ENCODE measurements at places on chromosomes 5 and 9.

DNA sequence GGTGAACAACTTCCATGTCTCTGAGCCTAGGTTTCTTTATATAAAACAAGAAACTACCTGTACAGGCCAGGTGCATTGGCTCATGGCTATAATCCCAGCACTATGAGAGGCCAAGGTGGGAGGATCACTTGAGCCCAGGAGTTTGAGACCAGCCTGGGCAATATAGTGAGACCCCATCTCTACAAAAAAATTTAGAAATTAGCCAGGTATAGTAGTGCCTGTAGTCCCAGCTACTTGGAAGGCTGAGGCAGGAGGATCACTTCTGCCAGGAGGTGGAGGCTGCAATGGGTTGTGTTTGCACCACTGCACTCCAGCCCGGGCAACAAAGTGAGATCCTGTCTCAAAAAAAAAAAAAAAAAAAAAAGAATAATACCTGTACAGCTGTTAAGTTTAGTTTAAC, 11.1 kb downstream of the FAM13B start:
- no peak for DNase-seq

DNA sequence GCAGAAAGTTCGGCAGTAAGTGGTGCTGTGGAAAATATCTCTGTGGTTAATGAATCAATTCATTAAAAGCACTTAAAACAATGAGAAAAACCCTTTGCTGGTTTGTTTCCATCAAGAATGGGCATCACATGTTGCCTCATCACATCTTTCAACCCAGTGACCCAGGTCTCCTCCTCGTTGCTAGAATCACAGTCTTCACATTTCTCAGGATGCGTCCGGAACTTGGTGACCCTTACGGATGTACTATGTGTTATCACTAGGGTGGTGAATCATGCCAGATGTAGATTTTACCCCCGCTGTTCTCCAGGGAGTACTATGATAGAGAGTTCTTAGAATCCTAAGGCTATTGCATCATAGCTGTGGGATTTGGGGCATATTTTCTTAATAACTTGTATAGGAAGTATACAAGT, 217.9 kb upstream of the KLF4 start:
- DNase-seq, result no peak

DNA sequence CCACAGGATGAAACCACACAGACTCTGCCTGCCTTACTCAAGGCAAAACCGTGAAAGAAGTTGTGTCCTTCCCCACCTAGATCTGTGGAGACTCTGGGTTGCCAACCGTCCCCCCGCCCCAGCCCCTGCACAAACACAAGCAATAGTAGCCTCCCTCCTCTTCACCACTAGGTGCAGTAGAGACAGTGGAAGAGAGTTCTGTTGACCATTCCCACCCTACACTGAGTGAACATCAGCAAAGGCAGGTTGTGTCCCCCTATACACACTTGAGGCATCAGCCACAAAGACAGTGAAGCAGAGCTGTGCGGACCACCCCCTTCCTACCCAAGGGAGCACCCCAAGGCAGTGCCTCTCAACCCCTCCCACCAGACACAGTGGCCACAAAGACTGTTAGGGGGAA, 223.7 kb upstream of the NFIL3 start:
- no peak for DNase-seq

DNA sequence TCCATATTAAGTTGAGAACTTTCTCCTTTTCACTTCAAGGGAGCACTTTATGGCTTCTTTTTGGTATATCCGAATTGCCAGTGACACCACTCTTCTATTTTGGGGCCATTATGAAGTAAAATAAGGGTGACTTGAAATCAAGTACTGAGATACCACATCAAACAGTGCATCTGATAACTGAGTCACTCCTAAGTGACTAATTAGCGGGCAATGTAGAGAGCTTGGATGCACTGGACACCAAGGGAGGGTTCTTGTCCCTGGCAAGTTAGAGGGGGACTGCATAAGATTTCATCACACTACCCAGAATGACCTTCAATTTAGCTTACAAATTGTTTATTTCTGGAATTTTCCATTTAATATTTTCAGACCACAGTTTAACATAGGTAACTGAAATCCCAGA, 813.9 kb upstream of the CDH10 start:
- DNase-seq, result no peak

- DNase-seq, result no peak
Measured at GRCh38 chr5:104241046-104241445, 678.5 kb upstream of the NUDT12 start.

DNA sequence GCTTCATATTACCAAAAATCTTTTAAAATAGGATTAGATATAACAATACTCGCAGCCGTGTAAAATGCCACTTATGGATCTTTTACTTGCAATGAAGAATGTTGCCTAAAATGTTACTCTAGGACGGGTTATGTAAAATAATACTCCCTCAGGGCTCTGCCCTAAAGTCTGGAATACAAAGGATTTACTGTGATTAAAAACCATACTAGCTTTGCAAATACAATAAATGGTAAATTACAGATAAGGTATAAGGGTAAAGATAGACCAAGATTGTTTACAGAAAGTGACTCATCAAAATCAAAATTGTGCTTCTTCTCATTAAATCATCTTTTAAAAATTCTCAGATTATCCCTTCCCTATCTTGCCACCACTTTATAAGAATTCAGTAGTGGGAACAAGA, 163.6 kb downstream of the MEF2C start:
- no peak for DNase-seq

DNA sequence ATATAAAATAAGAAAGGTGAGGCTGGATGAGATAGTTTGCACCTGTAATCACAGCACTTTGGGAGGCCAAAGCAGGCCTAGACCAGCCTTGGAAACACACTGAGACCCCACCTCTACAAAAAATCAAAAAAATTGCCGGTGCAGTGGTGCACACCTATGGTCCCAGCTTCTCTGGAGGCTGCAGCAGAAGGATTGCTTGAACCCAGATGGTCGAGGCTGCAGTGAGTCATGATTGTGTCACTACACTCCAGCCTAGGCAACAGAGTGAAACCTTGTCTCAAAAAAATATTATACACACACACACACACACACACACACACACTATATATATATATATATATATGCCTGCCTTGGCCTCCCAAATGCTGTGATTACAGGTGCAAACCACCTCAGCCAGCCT, 1.3 kb downstream of the SLC35D2 start:
- DNase-seq, result no peak

DNA sequence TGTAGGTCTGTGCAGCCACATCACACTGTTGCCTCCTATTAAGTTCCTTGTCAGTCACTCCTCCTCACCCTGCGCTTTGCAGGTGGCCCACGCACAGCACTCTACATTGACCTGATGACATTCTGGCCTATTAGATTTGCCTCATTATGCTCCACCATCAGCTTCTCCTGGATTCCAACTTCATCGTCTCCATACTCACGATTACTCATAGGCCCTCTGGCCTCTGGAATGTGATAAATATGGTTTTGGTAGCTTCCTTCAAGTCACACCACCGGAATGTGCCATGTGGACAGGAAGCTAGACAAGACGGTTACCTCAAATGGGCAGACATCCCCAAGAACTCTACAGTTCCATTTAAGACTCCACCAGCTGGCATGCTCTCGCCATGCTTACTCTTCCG, 158.0 kb upstream of the LHFPL2 start:
- no peak for DNase-seq

GRCh38 chr5:26390608-26391007, 647.8 kb downstream of the CDH9 start:
- no peak for DNase-seq

DNA sequence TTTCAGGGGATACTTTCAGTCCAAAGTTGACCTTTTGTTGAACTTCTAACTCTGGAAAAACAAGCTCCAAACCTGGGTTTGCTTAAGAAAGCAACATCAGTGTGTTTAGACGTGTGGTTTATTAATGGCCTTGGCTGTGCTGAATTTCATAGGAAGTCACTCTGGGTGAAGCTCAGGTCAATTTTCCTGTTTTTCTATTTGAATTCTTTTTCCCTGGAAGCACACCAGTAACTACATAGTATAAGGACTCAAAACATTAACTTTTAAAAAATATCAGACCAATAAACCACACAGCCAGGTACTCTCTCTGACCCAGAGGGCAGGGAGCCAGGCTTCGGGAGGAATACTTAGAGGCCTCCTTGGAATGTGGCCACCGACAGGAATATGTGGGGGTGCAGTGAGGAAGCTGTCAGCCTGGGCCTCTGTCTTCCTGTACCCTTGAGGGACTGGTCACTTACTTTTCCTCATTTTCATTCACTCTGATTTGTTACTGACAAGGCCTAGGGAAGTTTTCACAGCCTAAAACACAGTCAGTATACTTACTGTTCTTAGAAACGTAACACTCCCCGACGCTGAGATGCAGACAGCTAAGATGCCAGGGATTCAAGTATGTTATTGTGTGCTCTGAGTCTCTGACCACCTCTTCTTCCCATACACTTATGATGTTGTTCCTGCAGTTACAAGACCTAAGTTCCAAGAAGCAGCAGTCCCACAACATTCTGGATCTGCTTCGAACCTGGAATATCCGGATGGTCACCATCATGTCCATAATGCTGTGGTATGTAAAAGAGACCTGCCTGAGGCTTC, 18.9 kb downstream of the SLC22A5 start:
- no peak for DNase-seq

DNA sequence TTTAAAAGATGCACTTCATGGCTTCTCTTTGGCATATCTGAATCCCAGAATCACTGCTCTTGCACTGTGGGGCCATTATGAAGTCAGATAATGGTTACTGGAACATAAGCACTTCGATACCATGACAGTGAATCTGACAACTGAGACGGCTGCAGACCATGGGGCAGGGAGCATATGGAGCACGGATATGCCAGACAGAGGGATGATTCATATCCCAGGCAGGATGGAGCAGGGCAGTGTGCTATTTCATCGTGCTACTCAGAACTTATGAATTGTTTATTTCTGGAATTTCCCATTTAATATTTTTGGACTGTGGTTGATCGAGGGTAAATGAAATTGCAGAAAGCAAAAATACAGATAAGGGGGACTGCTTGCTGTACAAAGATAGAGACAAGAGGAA, 145.0 kb downstream of the EGFLAM start:
- DNase-seq, result no peak

DNA sequence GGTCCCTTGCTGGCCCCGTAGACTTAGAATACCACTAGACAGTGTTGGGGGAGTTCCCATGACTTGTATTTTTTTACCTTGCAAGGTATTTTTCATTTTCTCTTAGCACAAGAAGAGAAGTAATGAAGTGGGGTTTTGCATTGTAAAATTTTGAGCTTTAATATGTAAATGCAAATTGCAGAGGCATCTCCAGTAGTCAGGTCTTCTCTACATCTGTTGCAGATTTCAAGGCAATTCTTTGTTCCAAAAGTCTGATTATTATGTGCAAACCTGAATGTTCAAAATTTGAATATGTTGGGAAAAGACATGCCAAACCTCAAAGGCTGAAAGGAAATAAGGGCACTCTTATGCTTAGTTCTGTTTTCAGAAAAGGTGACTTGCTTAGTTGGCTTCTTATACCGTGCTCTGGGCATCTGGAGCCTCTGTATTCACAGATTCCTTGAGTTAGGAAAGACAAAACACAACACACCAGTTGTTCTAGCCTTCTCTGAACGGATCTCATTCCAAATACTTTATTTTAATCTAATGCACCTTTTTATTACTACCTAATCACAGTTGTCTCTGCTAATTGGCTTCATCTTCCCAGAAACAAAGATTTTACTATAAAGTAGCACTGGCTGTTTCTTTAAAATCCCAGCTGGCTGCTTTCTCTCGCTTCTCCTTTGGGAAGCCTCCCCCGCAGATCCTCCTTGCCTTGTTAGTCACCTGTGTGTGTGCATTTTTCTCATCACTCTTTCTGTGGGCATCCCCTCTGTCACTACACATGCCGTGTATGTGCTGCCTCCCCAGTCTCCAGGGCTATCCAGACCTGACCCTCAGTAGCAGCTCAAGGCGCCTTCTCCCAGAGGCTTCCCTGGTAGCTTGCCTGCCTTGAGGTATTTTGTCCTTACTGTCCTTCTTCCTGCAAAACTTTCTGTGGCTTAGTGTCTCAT, 138.2 kb downstream of the TLE4 start:
- DNase-seq, result no peak

DNA sequence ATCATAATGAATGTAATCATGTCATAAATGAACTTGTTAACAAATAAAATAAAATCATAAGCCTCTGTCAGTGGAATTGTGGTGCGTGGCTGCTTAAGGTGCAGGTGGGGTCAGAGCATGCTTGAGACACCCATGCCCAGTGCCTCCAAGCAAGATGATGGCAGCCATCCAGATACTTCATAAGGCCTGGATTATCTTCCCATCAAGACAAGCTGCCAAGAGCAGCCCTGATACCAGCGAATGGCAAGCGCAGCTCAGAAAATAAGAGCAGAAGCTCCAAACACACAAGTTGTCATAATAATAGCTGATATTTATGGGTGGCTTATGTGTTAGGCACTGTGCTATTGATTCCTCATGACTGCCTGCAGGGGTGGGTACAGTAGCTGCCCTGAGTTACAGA, 21.8 kb upstream of the LMX1B start:
- no peak for DNase-seq

DNA sequence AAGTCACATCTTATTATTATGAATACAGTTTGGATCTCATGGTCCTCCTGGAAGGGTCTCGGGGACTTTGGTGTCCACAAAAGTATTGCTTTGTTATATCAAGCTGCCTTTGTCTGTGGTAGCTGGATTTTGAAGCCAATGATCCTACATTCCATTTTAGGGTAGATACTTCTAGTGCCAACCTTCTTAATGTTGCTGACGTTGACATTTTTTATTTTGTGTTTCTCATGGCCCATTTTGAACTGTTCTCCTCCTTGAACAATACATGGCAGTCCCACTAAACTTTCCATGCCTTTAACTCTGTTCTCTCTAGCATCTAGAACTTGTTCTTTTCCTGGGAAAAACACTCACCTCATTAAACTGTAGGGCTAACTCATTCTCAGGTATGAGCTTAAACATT, 425.8 kb downstream of the KCTD16 start:
- DNase-seq, result no peak

- no peak for DNase-seq
Measured at GRCh38 chr5:103186152-103186551, 66.1 kb downstream of the PPIP5K2 start.

DNA sequence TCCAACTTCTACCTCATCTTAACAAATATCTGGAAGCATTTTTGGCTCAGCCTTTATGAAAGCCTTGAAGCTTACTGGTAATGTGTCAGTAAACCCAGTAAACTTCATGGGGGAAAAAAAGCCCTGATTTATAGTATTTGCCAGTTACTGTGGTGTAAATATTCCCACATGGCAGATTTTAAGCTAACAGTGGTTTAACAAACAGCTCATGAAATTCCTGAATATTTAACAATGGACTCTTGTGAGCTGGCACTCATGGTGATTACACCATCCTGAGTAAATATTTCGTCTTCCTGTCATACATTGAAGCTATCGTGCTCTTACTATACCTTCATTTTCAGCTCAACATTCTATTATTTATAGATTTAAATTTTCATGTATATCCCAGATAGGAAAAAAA, 57.0 kb upstream of the ACOT12 start:
- no peak for DNase-seq

GRCh38 chr5:147751-148150, 43.5 kb upstream of the LRRC14B start:
- no peak for DNase-seq

- no peak for DNase-seq
Measured at GRCh38 chr5:66929995-66930394, 266.6 kb downstream of the CD180 start.

GRCh38 chr5:137622850-137623249, 113.0 kb downstream of the KLHL3 start:
- DNase-seq, result peak; percentile 72

GRCh38 chr9:130296783-130297055, 31.2 kb downstream of the HMCN2 start:
- no peak for DNase-seq

- no peak for DNase-seq
Measured at GRCh38 chr5:74673011-74673790, 11.8 kb upstream of the HEXB start.

All from HL-60 (cell line).